HFFc6 (cell line): ENCODE measurements at places on chromosomes 3 and 15.

DNA sequence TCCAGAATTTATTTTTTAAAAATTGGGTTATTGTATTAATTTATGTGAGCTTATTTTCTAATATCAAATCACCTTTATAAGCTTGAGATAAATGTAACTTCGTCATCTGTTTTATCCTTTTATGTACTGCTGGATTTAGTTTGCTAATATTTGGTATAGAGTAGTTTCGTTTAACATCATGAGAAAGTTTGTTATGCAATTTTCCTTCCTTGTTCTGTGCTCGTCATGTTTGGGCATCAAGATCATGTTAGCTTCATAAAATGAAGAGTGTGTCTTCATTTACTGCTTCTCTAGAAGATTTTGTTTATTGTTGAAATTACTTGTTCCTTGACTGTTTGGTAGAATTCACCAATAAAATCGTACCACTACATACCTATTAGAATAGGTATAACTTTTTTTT, 262.1 kb upstream of the SATB1 start:
- no peak for DNase-seq

GRCh38 chr3:23710555-23710954, 95.2 kb upstream of the UBE2E1 start:
- no peak for DNase-seq

- no peak for DNase-seq
Observed at GRCh38 chr3:184601576-184602371, 40.2 kb downstream of the EPHB3 start.

DNA sequence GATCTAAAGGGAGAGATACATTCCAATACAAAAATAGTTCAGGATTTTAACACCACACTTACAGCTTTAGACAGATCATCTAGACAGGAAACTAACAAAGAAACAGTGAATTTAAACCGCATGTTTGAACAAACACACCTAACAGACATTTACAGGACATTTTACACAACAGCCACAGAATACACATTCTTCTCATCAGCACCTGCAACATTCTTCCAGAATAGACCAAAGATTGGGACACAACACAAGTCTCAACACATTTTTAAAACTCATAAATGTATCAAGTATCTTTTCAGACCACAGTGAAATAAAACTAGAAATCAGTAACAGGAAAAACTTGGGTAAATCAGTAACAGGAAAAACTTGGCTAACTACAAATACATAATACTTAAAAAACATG, 256.3 kb downstream of the MCTP2 start:
- no peak for DNase-seq

DNA sequence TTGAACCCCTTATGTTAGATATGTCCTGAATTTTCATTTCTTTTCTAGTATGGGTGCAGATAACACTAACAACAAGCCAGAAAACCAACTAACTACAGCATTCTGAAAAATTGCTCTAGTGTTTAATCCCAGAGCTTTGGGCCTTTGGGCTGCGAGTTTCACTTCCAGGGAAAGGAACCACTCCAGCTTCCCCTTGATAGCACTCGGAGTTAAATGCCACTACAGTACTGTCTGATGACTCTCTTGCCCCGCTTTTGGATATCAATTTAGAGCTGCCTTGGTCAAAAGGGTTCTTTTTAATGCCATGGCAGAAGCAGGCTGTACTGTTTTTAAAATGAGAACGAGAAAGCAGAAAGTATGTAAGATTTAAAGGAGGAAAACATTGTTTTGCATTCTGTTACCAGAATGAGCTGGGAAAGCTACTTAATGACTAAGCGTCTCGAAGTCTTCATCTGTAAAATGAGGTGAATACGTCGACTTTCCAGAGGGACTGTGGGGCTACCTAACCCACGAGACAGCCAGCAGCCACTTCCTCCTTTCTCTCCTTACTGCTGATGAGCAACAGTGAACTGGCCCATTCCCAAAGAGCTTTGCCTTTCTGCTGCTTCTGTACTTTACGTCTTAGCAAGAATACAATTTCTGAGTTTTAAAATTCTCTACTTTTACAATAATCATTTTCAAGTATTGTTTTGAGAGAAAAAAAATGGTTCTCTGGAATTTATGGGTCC, 299.3 kb upstream of the LYSMD4 start:
- no peak for DNase-seq

- DNase-seq = no peak
Observed at GRCh38 chr3:133296981-133297380, 102.9 kb upstream of the BFSP2 start.

DNA sequence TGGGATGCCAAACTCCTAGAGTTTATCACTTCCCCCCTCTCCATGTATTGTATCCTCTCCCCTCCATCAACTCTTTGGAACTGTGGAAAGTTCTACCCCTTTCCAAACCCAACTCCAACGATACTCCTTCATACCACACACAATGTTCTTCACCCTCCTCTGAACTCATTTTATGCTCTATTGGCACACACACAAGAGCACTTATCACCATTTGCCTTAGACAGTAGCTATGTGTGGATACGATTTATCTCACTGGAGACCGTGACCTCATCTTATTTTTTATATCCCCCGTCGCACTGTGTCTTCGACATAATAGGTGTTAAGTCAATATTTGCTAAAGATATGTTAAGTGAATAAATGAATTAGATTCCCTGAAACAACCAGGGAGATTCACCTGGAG, 316.5 kb upstream of the PROK2 start:
- no peak for DNase-seq

DNA sequence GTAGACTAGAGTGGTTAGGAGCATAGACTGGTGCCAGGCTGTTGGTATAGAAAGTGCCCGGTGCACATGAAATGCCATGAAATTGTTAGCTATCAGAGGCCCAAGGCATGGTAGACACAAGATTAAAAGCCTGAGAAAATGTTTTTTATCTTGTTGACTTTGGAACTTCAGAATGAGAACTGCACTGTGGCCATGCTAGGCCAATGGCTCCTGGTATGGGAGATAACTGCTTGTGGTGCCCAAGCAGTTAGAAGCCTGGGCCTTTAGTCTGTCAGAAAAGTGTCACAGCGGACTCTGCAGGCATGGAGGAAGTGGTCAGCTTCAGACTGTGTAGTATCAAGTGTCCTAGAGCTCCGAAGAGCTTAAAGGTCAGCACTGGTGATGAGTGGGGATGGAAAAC, 11.9 kb downstream of the FYCO1 start:
- DNase-seq = no peak

GRCh38 chr3:139129892-139130291, 85.2 kb upstream of the PRR23C start:
- DNase-seq = no peak

GRCh38 chr3:158728851-158729250, 3.4 kb downstream of the RARRES1 start:
- no peak for DNase-seq
